ENCODE measurements at places on chromosomes 1 and 21.

DNA sequence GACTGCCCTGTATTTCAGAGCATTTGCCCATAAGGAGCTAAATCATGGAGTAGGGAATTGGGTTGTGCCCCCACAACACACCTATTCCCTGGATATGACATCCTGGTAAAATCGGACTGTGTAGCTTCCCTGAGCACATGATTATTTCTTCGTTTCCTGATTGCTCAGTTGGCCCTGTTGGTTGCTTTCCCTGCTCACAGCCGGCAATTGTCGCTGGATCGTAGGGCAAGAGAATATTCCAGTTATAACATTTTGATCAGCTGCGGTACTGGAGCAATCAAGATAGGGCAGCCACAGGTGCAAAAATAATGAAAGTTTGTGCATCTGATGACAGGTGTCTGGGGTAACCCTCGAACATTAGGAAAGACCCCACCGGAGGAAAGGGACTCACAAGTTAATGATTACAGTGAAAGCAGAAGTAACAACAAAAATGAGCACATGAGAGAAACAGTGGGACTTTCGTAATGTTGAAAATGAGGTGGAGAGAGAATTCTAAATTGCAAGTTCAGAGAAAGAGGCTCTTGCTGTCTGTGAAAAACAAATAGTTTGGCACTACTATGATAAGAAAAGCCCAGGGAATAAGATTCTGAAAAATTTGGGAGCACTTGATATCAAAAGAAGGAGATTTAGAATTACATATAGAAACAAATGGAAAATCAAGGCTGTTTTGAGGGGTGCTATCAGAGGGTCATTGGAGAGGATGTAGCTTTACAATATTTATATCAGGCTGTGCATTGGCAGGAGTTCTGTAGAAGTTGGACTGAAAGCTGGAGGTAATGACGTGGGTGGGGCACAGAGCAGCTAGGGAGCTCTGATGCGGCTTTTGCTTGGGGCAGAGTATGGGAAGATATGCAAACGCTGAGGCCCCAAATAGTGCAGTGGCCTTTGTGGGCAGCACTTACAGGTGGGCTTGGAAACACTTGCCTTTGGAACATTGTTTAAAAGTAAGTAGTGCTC lies at the start of gene MAB21L3:
Gene MAB21L3 (plus strand): TSS at position 833 of the 957 bp plus-strand sequence. CDS start 1,217 bp downstream, outside the sequence.
- no peak for DNase-seq

GRCh38 chr21:41632748-41633475 lies 125.0 kb upstream of the TMPRSS2 start:
- no peak for DNase-seq

GRCh38 chr1:41240781-41241353 lies 1.2 kb downstream of the SCMH1 start:
- DNase-seq, result no peak

DNA sequence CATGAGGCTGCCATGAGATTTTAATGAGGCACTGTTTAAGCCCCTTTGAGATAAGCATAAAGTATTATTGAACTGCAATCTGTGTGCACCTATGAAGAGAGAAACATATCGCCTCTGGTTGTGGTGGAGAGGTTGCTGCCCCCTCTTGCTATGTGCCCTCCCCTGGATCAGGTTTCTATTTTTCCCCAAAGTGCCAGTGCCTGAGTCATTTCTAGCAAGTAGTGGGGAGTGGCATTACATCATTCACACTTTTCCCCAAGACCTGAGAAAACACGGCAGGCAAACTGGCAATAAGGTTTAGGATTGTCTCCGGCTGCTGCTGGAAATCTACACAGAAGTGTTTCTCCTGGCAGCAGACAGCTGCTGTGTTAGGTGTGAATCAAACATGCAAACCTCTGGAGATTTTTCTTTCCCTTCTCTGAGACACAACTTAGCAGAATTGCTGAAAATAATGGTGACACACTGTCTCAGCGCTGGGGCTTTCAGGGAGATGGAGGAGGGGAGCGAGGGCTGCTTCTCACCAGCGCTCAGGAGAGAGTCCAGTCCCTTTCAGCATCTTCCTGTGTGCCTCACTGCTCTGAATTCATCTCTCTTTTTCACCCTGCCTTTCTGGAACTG lies 13.7 kb upstream of the RGS16 start:
- no peak for DNase-seq

DNA sequence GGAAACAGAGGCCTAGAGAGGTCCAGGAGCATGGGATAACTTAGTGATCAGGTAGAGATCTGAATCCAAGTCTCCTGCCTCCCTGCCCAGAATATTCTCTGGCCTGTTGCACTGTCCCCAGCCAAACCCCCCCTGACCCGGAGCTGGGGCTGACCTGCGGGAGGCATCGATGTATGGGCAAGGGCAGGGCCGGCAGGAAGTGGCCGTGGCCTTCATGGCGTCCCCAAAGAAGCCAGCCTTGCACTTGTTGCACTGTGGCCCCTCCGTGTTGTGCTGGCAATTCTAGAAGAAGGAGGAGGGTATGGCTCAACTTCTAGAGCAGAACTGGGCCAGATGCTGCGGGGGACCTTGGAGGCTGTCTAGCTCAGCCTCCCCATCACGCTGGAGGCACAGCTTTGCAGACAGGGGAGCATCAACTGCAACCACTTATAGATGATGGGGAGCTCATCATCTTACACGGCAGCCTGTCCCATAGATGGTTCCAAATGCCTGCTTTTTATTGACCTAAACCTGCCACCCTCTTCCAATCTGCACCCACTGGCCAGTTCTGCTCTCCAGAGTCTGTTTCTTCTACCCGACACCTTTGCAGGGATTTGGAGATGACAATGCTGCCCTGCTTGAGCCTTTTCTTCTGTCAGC lies 58.2 kb downstream of the HSPG2 start:
- no peak for DNase-seq

DNA sequence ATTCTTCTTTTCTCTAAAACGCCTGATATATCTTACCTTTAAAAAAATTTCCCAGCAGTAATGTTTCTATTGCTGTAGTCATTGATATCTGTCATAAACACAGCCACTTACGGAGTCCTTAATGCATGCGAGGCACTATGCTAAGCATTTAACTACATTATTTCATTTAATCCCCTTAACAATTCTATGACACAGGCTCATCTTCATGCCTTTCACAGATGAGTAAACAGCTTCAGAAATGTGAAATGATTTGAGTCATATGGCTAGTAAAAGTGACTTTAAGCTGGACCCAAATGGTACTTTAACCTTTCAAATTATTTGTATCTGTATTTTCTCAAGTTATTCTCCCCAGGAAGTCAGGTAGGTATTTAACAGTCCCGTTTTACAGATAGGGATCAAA lies 125.1 kb upstream of the FGGY start:
- DNase-seq, result no peak
